ENCODE measurements at places on chromosomes 11 and 22. TPM values are rescaled to one million over a fixed set of nuclear protein-coding genes. Genes with fewer than 3 reads are reported as not detected.
A peak's percentile ranks its signal among the peaks of the same experiment; 100 is the strongest.

DNA sequence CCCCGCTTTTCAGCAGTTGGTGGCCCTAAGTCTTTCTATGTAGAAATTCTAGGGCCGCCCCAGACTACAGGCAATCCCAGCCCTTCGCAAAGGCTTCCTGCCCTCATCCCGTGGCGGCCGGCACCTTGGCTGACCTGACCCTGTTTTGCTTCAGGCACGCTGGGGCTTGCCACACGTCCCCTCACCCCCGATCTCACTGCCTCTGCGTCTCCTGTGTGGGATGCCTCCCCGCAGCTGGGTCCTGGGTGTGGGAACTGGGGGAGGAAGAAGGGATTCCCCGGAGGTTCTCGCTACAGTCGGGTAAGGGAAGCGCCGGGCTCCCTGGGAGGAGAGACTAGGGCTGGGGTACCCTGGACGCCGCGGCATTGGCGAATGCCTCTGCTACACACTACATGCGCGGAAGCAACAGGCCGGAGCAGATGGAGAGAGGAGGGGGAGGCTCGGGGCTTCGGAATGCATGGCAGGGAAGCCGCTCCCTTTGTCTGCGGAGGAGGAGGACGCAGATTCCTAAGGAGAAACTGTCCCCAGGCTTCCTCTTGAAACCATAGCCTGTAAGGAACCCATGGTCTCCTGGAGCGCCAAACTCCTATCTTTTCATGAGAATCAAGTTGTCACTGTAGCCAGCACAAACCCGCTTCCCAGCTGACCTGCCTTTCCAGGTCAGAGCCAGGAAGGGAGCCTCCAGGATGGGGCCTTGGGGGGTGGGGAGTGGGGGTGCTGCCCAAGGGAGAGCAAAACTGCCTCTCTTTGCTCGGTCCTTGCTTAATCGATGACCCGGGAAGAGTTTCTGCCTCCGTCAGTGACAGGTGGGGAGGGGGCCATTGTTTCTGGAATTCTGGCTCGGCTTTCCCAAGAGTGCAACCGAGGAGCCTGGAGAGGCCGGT lies 1.4 kb downstream of the DTX4 start:
- peak; percentile 69 for DNase-seq

- no peak for DNase-seq
These were observed 3.7 kb downstream of the OR5B21 start for GRCh38 chr11:58504232-58504631.

GRCh38 chr11:72901374-72901773 lies 87.2 kb downstream of the ATG16L2 start:
- DNase-seq, result no peak

DNA sequence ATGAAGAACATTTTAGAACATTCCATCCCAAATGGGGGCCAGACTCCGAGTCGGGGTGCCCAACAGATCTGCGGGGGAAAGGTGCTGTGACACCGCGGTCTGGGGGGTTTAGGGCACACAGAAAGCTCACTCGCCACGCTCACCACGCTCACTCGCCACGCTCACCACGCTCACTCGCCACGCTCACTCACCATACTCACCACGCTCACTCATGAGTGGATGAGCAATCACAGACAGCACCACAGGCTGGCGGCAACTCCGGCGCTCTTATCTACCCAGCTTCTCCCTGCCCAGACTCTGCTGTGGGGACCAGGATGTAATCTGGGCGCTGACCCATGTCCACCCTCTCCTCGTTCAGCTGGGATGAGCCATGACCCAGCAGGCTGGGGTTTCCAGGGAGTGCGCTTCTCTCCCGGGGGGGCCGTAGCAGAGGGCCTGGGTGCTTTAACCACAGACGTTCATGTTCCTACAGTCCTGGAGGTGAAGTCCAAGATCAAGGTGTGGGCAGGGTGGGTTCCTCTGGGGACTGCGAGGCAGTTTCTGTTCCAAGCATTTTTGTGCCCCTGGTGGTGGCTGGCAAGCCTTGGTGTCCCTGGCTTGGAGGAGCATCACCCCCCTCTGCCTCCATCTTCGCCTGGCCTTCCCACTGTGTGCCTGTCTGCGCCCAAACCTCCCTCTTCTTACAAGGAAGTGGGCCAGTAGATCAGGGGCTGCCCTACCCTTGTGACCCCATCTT lies 141.2 kb downstream of the CTTN start:
- no peak for DNase-seq

The LRRC10B gene
- 0.61 TPM for total RNA-seq

DNA sequence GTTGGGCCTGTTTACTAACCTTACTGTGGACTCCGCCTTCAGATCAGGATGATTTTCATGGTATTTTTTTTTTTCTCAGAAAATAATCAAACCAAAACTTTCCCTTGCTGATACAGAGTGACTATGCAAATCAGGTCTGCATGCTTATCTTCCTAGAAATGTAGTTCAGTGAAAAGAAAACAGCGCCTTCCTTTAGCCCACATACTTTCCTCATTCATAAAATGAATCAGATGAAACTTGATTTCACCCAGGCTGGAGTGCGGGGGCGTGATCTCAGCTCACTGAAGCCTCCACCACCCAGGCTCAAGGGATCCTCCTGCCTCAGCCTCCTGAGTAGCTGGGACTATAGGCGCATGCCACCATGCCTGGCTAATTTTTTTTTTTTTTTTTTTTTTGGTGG lies 26.0 kb downstream of the ZNRF3 start:
- no peak for DNase-seq

GRCh38 chr22:40603088-40603605 lies 33.4 kb downstream of the MRTFA start:
- DNase-seq, result no peak

- DNase-seq, result no peak
These were observed 6.9 kb upstream of the NRXN2 start for GRCh38 chr11:64729851-64730382.

The PLEKHA7 gene
- total RNA-seq, result 25.6 TPM

The AQP11 gene
- total RNA-seq, result 1.2 TPM

DNA sequence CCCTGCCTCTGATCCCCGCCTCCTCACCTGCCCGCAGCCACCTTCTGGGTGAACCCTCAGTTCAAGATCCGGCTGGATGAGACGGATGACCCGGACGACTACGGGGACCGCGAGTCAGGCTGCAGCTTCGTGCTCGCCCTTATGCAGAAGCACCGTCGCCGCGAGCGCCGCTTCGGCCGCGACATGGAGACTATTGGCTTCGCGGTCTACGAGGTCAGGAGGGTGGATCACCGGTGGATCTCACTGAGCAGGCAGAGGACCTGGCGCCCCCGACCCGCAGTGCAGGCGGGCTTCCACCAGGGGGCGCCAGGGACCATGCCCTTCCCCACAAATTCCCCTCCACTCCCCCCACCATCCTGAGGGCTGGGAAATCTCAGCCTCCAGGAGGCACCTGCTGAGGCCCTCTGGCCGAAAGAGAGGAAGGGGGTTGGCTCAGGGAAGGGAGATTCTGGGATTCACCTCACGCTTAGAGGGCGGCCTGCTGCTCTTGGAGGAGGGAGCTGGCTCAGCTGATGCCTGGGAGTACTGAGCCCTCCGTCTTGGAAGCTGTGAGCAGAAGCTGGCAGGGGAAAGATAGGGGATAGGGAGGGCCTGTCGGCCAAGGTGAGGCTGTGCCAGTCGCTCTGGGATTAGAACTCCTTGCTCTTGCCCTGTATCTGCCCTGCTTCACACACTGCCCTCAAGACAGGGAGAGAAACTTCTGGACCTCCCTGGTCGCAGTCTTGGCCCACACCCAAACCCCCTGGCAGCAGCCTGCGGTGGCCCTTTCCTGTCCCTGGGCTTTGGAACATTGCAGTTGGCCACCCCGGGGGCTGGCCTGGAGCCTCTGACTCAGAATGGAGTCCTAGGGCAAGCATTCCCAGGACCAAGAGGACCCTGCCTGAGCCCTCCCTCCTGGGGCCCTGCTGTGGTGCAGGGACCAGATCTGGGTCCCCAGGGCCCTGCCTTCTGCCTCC lies 23.2 kb downstream of the CAPN1 start:
- no peak for DNase-seq

DNA sequence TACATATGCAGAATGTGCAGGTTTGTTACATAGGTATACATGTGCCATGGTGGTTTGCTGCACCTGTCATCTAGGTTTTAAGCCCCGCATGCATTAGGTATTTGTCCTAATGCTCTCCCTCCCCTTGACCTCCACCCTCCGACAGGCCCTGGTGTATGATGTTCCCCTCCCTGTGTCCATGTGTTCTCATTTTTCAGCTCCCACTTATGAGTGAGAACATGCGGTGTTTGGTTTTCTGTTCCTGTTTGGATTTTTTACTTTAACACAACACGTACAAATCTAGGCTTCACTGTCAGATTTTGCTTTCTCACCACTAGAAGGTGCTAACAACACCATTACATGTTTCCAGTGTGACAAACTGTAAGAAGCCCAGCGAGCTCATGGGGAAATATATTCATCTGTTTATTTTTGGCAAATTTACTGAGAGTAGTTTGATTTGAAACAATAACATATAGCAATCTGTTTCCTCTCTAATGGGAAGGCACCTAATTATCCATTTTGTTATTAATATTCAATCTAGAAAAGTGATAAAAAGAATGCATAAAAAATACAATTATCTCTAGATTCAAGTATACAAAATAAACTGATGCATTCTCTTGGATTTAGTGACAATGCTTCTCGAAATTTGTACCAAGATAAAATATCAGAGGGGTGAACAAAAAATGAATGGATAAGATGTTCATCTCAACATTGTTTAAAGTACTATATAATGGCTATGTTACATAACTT lies 23.2 kb upstream of the BIRC3 start:
- DNase-seq, result no peak

- DNase-seq, result no peak
These were observed 102.2 kb downstream of the BRD1 start for GRCh38 chr22:49725516-49725915.

- no peak for DNase-seq
These were observed 27.2 kb upstream of the GAB4 start for GRCh38 chr22:17035246-17035645.

The CCT8L2 gene
- total RNA-seq, result not detected

GRCh38 chr11:131932584-131933325 lies 562.3 kb downstream of the NTM start:
- no peak for DNase-seq

The OR5B21 gene
- not detected for total RNA-seq

GRCh38 chr11:46649180-46649738 lies 31.9 kb downstream of the ATG13 start:
- DNase-seq, result no peak

Measured in H1 (cell line).